Chondrocyte (in vitro differentiated cells): ENCODE measurements at places on chromosomes 13 and 19. TPM values are rescaled to one million over a fixed set of nuclear protein-coding genes. Genes with fewer than 3 reads are reported as not detected.

The GATAD2A gene
- total RNA-seq = 68.9 to 83.7 TPM (median 82.6 TPM) in 3 replicates

The SIGLEC5 gene
- total RNA-seq = not detected in 3 replicates

The EXOSC5 gene
- total RNA-seq = 5.5 to 7.6 TPM (median 6.2 TPM) in 3 replicates

The CFD gene
- 1.1 to 17.9 TPM (median 1.8 TPM) in 3 replicates for total RNA-seq

The CRLF1 gene
- total RNA-seq = 13.2 to 21.9 TPM (median 15.3 TPM) in 3 replicates

The FBN3 gene
- total RNA-seq = 0.51 to 1.3 TPM (median 0.57 TPM) in 3 replicates

The ZNF540 gene
- total RNA-seq = 1.3 to 3.2 TPM (median 1.4 TPM) in 3 replicates

The C5AR2 gene
- total RNA-seq = 0.07 to 0.34 TPM in 2 of 3 replicates, not detected in the other

The CEACAM16 gene
- total RNA-seq = not detected in 3 replicates

The NOVA2 gene
- 0.10 to 0.22 TPM (median 0.18 TPM) in 3 replicates for total RNA-seq

The ZNF440 gene
- total RNA-seq = 8.2 to 11.6 TPM (median 8.4 TPM) in 3 replicates

The RETN gene
- total RNA-seq = not detected in 3 replicates

The ZNF221 gene
- total RNA-seq = 7.9 to 9.2 TPM (median 8.7 TPM) in 3 replicates

The ZNF229 gene
- total RNA-seq = 3.5 to 5.6 TPM (median 3.7 TPM) in 3 replicates

GRCh38 chr19:41776700-41777099 lies 19.7 kb upstream of the CEACAM3 start:
- DNase-seq = no peak

DNA sequence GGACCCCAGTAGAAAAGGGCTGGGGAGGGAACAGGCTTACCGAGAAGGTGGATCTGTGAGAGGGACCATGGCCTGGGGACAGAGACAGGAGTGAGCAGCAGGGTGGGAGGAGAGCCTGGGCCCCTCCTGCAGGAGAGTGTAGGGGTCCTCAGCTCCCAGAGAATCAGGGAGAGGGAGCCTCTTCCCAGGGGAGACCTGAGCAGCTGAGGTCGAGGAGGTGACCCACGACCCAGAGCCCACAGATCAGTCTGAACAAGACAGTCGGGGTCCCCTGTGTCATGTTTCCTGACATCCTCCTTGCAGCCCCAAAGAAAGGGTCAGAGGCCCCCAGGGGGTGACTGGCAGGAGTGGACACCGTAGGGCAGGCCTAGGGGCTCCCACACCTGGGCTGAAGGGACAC lies 6.7 kb downstream of the CEACAM4 start:
- no peak for DNase-seq

DNA sequence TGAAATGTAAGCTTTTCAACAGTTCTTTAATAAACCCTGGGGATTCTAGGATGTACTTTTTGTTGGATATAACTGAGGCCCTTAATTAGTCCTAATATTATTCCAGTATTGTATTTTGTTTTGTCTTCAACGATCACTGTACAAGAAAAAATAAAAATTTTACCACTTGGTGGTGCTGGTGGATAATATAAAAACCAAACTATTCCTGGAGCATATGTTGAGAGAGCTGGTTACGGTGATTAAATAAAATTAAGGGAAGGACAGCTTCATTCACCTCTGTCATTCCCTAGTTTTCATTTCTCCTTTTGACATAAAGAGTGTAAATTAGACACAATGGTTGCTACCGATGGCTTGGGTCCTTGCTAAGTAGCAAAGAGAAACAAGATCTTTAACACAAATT lies 598.6 kb upstream of the PCDH20 start:
- DNase-seq = no peak

- no peak for DNase-seq
Observed at GRCh38 chr19:15570420-15570819, 44.6 kb upstream of the CYP4F8 start.

DNA sequence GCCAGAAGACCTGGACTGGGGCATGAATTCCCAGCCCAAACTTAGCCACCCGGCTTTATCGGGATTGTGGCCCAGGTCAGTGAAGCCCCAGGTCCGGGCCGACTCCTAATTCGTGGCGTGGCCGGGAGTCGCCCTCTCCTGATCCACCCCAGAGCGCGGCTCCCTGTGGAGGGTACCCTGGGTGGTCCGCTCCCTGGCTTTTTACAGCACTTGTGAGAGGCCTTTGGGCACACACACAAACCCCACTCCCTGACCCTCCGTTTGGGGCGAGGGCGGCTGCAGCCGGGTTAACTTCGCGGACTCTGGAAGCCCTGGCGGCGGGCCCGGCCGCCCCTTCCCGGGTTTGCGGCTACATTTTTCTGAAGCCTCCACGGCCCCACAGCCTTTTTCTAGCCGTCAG lies 56.4 kb downstream of the ZNF568 start:
- DNase-seq = no peak

- DNase-seq = no peak
Observed at GRCh38 chr13:113526466-113527220, 36.1 kb upstream of the DCUN1D2 start.

GRCh38 chr13:48040896-48041295 lies 3.4 kb downstream of the NUDT15 start:
- no peak for DNase-seq

DNA sequence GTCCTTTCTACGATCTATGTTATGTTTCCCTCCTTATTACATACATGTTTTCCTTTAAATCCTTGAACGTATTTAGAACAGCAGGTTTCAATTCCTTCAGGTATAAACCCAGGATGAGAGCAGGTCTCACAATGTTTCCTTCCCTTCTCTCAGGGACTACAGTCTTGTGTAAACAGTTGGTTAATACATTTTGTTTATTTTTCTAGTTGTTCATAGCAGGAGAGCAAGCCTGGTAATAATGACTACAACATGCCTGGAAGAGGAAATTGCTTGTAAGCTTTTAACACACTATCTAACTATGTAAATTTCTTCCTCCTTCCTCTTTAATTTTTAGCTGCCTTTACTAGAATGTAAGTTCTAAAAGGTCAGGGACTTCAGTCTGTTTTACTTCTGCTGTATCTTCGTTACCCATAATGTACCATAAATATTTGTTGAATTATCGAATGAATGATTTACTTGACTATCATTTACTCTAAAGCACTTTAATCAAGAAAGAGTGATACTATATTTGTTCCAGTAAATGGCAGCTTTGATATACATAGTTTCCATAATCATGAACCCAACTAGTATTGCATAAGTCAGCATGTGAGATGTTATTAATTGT lies 28.9 kb upstream of the TNFRSF19 start:
- DNase-seq = no peak

- no peak for DNase-seq
Observed at GRCh38 chr13:78305171-78305570, 298.2 kb downstream of the POU4F1 start.

- no peak for DNase-seq
Observed at GRCh38 chr13:45823583-45823982, 28.0 kb downstream of the SIAH3 start.

- DNase-seq = no peak
Observed at GRCh38 chr19:40560092-40560507, 16.6 kb upstream of the SHKBP1 start.

DNA sequence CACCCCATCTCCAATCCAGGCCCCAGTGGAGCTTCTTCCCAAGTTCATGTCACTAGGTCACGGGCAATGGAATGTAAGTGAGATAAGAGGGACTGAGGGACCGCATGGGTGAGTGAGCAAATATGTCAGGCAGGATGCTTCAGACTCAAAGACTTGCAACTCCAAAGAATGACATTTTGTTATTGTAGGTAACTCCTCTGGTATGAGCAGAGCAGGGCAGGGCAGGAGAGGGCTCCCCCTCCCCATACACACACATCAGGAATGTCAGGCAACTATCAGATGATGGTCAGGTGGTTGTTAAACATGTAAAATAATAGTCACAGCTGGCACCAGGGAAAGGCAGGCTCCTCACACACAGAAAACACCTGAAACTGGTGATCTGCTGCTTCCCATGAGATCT lies 10.6 kb downstream of the ERVV-2 start:
- DNase-seq = no peak

DNA sequence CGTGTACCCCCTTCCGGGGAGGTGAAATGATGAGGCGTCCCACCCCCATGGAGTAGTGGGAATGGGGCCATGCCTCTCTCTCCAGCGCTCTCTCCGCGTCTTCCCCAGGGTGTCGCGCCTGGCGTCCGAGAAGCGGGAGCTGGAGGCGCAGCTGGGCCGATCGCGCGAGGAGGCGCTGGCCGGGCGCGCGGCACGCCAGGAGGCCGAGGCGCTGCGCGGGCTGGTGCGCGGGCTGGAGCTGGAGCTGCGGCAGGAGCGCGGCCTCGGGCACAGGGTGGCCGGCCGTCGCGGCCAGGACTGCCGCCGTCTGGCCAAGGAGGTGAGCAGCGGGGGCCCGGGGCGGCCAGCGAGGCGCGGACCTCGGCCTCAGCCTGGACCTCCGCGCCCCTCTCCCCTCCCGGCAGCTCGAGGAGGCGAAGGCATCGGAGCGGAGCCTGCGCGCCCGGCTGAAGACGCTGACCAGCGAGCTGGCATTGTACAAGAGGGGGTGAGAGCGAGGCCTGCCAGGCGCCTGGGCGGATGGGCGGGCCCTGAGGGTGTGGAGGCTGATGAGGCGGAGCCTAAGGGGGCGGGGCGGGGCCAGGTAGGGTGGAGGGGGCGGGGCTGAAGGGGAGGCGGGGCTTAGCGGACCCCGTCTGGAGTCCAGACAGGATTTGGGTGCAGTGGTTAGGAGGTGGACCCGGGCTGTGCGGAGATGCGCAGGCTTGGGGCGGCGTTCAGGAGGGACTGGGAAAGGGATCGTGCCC lies 7.7 kb downstream of the PGLYRP1 start:
- DNase-seq = no peak

DNA sequence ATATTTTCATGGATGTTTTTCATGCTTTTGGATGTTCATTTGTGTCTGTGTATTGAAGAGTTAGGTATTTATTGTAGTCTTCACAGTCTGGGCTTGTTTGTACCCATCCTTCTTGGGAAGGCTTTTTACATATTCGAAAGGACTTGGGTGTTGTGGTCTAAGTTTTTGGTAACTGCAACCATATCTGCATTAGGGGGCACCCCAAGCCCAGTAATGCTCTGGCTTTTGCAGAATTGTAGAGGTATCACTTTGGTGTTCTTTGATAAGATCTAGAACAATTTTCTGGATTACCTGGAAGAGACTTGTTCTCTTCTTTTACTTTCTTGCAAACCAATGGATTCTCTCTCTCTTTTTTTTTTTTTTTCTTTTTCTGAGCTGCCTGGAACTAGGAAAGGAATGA lies 581.3 kb downstream of the DACH1 start:
- DNase-seq = no peak

DNA sequence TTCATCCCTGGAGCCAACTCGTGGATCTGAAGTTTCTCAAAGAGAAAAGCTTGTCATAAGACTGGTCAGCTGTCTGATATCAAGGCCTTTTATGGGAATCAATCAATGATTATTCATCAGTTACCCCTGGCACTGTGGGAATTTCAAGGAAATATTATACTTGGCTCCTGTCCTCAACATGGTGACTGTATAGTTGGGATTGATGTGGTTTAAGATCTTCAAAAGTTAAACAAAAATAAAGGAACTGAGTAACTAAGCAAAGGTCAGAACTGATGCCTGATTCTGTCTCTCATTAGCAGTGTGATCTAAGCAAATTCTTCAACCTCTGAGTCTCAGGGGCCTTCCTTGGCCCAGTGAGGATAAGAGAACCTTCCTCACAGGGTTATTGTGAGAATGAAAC lies 22.2 kb upstream of the SERPINE3 start:
- no peak for DNase-seq

DNA sequence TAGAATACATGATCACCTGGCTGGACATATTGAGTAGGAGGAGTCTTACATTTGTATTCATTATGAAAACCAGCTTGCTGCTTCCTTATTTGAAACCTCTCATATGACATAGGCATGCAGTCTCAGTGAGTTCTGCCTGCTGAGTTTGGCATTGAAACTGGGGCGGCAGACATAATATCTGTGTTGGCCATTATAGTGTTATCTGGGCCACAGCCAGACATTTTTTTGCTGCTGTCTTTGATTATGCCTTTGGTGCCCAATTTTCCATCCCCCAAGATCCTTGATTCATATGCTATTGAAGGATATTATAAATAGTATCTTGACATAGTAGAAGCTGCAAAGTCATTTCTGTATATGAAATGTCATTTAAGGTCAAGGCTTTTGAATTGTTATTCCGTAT lies 15.8 kb downstream of the FREM2 start:
- no peak for DNase-seq

DNA sequence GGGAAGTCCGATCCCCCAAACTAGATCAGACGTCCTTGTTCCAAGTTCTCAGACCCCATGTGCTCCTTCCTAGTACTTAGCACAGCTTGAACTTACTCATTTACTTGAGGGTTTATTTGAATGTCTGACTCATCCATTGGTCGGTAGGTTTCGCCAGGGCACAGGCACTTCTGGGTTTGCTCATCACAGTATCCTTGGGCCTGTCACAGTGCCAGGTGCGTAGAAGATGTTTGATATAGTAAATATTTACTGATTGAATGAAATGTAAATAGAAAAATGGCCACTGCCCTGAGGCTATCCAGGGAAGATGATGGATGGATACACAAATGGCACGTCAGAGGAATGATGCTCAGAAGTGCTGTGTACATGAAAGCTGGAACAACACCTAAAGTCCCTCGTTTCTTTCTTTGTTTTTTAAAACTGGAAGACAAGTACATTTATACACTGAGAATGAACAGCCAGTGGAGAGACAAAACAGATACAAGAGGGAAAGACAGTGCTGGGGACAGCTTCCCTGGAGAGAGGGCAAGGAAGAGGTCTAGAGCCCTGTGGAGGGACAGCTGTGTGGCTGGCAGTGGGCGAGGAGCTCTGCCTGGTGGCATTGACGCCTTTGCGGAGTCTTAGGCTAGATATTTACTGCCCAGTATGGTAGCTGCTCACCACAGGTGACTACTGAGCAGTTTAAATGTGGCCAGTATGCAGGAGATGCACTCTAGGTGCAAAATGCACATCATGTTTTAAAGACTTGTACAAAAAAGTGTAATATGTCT lies 31.2 kb upstream of the KL start:
- no peak for DNase-seq

DNA sequence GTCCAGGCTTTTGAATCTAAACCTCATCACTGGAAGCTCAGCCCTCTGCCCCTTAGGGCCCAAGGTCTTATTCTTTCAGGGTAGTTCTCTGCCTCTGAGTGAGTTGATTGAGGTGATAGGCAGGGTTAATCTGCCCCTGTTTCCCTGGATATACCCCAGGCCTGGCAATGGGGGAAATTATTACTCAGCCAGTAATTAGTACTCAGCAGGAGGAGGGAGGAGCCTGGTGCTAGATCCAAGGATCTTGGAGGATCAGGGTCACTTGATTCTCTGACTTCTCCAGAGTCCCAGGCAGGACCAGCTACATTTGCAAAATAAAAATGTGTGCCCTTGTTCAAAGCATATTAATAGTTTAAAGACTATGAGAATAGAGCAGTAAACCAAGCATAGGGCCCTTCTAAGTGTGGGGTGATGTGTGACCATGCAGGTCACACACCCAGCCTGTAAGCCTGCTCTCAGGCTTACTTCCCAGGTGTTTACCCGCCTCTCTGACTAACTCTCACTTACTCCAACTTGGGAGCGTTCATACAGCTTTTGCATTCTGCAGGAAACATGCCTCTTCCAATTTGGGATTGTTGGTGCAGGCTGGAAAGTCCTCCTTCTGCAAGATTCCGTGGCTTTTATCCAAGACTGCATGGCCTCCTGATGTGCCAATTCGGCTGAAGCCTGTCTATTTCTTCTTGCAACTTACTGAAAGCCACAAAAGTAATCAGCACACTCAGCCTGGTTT lies 7.9 kb upstream of the STK24 start:
- no peak for DNase-seq
